NCI-H2081 treated with DMSO at 0.1 percent for 48 hours (cell line): ENCODE measurements at places on chromosomes 1 and 21.

DNA sequence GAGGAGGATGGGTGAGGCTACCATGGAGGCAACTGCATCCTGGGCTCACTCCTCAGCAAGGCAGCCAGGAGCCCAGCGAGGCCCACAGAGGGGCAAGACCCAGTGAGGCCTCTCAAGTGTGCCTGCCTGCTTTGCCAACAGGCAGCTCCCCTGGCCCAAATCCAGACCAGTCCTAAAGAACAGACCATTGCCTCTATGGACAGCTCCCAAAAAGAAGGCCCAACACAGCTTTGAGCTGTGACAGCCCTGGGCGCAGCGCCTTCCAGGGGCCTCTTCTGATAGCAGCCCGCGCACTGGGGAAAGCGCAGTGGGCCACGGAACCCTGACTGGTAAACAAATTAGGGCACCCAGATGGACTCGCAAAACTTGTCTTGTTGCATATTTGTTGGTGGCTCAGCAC, 25.5 kb downstream of the C1orf198 start:
- no peak for DNase-seq

DNA sequence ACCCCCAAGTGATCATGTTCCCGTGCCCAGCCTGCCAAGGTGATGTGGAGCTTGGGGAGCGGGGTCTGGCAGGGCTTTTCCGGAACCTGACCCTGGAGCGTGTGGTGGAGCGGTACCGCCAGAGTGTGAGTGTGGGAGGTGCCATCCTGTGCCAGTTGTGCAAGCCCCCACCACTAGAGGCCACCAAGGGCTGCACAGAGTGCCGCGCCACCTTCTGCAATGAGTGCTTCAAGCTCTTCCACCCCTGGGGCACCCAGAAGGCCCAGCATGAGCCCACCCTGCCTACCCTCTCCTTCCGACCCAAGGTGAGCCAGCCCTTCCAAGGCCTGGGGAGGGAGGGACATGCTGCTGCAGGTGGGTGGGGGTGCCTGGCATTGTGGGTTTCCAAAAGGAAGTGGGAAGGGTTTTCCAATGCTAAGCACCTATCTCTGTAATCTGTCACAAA, 2.3 kb downstream of the TRIM46 start:
- no peak for DNase-seq

DNA sequence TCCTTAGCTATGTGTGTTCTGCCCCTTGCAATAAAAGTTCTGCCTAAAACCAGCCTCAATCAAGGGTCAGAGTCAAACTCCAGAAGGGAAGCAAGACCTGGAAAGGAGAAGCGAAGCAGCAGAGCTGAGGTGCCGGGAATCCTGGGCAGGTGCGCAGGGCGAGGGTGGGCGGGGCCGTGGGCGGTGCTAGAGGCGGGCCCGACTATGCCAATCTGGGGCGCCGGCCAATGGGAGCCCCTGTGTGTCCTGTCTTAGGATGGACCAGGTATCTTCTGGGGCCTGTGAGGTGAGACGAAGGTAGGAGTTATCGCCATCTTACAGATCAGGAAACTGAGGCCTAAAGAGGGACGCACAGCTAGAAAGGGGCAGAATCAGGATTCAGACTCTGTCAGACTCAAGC, 120.3 kb downstream of the PTPRU start:
- DNase-seq = no peak

GRCh38 chr1:244112636-244113035, 61.6 kb downstream of the ZBTB18 start:
- no peak for DNase-seq

GRCh38 chr1:24535021-24535424, 20.9 kb upstream of the NCMAP start:
- no peak for DNase-seq

DNA sequence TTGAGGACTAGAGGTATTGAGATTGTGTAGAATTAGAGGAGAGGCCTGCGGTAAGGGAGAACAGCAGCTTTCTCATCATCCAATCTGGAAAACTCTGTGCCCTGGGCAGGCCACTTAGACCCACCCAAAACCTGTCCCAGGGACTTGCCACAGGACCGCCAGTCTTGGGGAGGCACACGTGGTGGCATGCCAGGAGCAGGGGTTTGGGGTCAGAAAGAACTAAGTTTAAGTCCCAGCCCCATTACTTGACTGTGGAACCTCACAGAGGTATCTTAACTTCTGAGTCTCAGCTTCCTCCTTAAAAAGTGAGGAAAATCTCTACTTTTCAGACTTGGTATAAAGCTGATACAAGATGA, 356.6 kb downstream of the HHAT start:
- no peak for DNase-seq

- DNase-seq = no peak
Measured at GRCh38 chr1:111551623-111552411, 48.4 kb upstream of the ADORA3 start.

DNA sequence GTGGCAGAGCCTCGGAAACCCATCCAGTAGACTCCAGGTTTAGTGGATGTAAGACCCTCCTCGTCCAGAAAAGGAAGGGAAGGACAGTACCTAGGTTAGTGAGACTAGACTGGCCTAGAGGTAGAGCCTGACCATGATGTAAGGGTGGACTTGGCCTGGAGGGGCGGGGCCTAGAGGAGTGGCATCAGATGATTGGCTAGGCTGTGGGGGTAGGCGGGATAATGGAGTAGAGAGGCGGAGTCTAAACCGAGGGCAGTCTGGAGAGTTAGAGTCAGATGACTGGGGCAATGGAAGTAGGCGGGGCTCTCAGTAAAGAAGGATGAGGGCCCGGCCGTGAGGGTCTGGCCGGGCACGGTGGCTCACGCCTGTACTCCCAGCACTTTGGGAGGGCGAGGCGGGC, 70.1 kb downstream of the EPHB2 start:
- DNase-seq = no peak

DNA sequence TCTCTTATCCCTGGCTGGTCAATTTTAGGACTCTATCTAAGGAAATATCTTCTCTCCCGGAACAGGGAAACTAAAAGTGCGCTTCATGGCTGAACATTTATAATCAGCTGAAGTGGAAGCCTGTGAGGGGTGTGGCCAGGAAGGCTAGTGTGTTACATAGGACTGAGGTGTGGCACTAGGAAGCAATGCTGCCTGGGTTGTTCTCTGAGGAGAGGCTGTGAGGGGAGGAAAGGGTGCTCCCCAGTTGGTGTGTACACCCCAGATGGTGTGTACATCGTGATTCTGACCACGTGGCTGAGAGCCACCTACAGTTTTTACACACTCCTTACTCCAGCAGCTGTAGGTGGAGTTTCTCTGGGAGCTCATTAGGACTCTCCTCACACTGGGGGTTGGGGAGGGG, 16.3 kb downstream of the NTPCR start:
- DNase-seq = no peak

GRCh38 chr1:206575894-206576737, 36.1 kb downstream of the EIF2D start:
- DNase-seq = peak; percentile 93

GRCh38 chr21:31580866-31581276, 78.6 kb upstream of the SOD1 start:
- peak; percentile 12 for DNase-seq

- DNase-seq = no peak
Measured at GRCh38 chr1:244053831-244054230, 2.7 kb downstream of the ZBTB18 start.

- no peak for DNase-seq
Measured at GRCh38 chr1:10612436-10613160, 137.8 kb downstream of the PEX14 start.

DNA sequence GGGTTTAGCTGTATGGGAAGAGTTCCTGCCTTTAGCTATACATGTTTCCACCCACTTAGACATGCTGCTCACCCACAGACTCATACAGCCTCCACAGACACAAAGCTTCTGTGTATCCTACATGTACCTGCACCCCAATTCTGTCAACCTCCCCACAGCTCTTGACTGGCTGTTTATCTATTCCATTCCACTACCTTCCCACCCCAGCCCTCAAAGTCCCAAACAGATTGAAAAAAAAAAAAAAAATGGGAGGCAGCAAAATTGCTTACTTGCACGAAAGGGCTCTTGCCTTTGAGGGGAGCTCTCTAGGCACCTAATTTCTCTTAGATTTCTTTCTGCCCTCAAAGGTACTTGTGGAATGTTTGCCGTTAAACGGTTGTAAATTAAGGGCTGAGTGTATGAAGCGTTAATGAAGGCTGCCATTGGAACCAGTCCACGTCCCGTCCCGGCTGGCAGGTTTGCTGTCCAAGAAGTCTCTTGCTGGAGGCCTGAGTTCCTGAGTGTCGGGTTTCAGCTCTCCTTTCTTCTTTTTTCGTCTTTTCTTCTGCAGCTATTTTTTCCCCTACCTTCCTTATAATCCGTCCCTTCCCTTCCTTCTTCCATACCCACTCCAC, 43.6 kb downstream of the PBX1 start:
- DNase-seq = no peak

GRCh38 chr21:36516281-36516680, 36.4 kb upstream of the CLDN14 start:
- no peak for DNase-seq

- no peak for DNase-seq
Measured at GRCh38 chr1:79235301-79236002, 228.9 kb upstream of the ADGRL4 start.

GRCh38 chr1:180261524-180262155, 31.6 kb downstream of the LHX4 start:
- no peak for DNase-seq

- no peak for DNase-seq
Measured at GRCh38 chr21:29231756-29232529, 66.8 kb upstream of the BACH1 start.

DNA sequence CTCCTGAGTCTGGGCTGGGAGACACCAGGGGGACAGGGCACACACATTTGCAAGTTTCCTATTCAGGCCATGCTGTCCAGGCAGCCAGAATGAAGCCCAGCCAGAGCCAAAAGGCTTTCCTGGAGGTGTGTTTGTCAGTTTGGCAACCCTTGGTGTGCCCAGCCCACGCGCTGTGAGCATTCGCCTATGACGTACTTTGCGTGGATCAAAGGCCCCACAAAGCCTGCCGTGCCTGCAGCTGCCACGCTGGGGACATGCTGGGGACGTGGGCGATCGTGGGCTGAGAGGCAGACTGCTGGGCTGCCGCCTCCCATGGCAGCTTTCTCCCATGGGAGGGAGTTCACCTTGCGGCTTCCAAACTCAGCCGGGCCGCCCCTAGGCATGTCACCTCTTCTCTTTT, 57.5 kb downstream of the CD247 start:
- DNase-seq = no peak

DNA sequence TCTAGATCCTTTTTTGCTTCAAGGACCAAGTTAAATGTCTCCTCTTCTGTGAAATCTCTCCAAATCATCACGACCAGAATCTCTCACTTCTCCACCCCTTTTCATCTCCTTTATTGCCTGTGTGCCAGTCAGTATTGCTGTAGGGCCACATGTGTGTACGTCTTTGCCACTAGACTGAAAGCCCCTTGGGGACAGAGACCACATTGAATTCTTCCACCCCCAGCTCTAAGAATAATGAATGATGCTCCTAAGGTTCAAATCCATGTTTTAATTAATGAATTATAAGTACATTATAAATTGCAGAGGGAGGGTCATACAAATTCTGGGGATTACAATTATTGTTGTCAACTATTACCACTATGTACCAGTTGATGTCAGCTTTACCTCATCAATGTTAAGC, 343.8 kb downstream of the USP25 start:
- no peak for DNase-seq

GRCh38 chr1:44587796-44588460, 86.4 kb downstream of the TMEM53 start:
- no peak for DNase-seq

GRCh38 chr1:18644973-18645746, 14.5 kb downstream of the PAX7 start:
- no peak for DNase-seq

GRCh38 chr1:23343221-23344110, 618 bp downstream of the HNRNPR start:
- DNase-seq = no peak

GRCh38 chr21:38311765-38312164, 55.0 kb downstream of the KCNJ15 start:
- DNase-seq = no peak

DNA sequence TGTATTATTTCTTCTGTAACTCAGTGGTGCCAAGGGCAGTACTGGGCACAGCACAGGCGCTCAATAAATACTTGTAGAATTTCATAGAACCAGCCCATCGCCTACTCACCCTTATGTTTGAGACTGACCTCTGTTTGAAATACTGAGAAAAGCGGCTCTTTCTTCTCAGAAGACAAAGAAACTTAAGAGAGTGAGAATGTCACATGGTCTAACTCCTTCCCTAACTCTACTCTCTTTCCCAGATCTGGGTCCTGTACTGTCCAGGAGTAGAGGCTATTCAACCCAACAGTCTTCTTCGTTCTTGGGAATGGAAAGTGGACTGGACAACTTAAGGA, 4.2 kb downstream of the IGSF8 start:
- no peak for DNase-seq

GRCh38 chr1:113666126-113666525, 93.2 kb downstream of the PHTF1 start:
- DNase-seq = no peak

GRCh38 chr1:60978421-60979357, 103.7 kb upstream of the NFIA start:
- DNase-seq = no peak

GRCh38 chr1:77744576-77744975, 15.1 kb downstream of the USP33 start:
- DNase-seq = no peak

DNA sequence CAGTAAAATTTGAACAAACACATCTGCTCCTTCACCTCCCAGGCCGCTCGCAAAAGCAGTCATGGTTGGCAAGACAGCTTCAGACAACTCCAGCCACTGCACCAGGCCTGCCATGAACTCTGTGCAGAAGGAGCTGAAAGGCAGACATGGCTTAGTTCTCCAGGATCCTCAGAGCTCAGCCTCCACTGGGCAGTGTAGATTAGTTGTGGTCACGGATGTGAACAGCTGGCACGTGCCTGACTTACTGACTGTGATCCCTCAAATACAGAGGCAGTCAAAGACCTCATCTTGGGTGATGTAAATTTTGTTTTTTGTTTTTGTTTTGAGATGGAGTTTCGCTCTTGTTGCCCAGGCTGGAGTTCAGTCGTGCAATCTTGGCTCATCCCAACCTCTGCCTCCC, 28.4 kb downstream of the TMCO4 start:
- no peak for DNase-seq

DNA sequence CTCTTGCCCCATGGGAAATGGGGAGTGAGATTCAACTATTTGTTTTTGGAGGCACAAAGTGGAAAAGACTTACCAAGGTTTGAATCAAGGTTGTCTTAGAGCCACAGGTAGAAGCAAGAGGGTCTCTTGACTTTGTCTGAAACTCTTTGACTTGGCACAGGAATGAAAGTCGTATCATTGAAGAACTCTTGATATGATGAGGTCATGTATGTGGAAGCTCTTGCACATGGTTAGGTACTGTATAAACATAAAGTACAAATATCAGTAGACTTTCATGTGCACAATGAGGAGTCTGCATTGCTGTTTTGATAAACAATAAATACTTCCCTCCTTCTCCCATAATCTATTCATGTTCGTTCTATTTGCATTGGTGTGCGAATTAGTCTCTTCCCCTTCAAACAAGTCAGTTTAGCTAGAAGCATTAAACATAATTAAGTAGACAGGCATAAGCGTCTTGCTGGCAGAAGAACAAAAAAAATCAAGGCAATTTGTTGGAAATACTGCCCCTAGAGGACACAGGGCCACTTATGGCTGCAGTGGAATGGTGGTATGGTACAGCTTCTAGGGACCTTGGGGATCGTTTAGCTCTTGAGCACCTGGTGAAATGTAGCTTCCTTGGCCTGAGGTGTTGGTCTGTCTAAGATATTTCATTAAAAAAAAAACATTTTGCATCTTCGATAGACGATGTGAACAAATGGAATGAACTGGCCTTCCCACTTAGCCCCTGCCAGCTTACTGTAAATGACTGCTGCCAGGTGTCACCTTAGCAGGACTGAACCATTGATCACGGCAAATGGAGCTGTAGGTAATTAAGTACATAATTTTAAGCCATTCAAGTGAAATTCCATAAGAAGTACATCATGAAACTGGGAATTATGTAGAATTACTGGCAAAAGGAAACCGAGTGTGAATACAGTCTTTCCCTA, 218.0 kb upstream of the GALNT2 start:
- no peak for DNase-seq
